ENCODE measurements at places on chromosomes 6 and 20.

- DNase-seq = no peak
These were observed 168.3 kb upstream of the SPACA1 start for GRCh38 chr6:87879132-87879861.

- DNase-seq = no peak
These were observed 790.1 kb downstream of the TENT5A start for GRCh38 chr6:80962382-80962781.

DNA sequence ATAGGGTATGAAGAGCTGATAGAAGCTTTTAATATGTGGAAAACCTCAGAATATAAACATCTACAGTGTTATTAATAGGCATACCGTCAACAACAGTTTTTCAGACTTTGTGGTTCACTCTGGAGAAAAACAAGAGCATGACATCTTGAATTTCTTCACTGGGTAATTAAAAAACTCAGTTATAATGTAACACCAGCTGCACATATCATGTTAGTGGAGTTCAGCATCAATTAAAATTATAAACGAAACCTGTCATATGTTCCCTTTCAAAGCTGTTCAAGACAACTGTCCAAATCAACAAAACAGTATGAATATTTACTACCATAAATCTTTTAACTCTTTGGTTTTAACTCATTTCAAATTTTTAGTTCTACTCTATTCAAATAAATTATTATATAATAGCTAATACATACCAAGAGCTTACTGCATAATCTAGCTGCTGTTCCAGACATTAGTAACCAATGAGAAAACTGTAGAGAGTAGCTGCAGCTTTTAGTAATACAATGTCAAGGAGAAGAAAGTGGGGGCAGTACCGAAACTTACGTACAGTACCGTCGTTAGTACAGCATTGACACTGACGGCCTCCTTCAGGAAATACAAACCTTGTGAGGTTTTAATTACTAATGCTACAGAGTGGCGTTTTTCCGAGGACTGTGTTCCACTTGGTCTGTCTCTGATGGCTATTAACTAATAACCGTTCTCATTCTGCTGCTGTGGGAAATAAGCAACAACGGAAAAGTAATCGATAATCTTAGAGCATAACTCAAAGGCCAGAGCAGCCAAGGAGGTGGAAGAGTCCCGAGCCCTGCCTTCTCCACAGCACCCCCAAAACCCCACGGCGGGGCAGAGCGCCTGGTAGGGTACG is 532 bp upstream of the PM20D2 start:
- no peak for DNase-seq

DNA sequence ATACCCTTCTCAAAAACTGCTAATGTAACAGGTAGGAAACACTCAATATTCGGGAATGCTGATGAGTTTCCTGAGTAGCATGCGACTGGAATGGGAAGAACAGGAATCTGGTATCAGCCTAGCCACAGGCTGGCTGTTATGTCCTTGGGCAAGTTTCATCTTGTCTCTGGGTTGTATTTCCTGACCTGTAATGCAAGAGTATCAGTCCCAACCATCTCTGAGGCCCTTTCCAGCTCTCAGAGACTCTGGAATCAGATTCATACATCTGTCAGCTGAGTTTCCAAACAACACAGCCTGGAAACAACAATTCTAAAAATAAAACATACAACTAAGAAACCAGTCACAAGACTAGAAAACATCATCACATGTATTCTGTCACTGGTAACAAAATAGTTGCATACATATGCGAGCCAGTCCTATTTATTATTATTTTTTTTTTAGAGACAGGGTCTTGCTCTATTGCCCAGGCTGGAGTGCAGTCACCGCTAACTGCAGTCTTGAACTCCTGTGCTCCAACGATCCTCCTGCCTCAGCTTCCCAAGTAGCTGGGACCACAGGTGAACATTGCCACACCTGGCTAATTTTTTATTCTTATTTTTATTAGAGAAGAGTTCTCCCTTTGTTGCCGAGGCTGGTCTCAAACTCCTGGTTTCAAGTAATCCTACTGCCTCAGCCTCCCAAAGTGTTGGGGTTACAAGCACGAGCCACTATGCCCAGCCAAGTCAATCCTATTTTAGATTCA is 16.7 kb upstream of the TFAP2A start:
- DNase-seq = no peak

DNA sequence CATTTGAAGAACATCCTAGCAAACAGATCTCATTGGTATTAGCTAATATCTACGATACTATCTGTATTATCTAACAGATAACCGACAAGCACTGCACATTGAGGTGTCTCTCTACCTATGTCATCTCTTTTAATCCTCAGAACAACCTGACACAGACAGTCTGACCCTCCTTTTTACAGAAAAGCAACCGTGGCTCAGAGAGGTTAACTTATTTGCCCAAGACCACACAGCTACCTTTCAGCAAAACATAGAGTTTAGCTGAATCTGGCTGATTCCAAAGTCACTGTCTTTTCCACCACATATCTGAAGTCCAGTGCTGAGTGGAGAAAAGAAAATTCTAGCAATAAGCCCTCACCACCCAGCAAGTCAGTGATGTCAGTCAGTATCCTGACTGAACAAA is 358.7 kb upstream of the JARID2 start:
- no peak for DNase-seq

- DNase-seq = peak; percentile 64
These were observed 120.8 kb downstream of the OR2B2 start for GRCh38 chr6:27791182-27791943.

DNA sequence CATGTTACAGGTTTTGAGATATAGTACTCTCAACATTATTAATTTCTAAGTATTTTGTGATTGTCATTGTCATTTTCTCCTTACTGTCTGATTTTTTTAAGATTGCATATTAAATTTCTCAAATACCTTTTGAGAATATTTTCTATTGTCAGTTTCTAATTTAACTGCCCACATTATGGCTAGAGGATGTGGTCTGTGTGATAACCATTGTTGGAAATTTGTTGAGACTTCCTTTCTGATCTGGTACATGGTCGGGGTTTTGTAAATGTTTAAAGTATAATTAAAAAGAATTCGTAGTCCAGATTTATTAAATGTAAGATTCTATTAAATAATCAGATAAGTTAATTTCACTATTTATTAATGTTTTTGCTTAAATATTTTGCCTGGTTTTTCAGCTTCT is 60.1 kb downstream of the SLX4IP start:
- DNase-seq = no peak

DNA sequence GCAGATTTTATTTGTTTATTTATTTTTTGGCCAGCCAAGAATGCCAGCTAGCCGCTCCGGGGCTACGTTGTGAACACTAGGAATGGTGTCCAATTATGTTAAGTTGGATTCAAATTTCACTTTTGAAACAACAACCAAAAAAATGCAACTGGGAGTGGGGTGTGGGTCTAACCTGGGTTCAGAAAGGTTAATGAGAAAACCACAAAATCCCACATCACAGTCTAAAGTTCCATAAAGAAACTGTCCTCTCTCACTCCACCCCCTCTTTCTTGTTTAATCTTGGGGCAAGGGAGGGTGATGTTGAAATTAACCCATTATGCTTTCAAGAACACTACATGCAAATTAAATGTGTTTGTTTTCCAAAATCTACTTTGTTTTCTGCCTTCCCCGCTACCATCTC is 77.2 kb downstream of the LINC00237 start:
- no peak for DNase-seq

DNA sequence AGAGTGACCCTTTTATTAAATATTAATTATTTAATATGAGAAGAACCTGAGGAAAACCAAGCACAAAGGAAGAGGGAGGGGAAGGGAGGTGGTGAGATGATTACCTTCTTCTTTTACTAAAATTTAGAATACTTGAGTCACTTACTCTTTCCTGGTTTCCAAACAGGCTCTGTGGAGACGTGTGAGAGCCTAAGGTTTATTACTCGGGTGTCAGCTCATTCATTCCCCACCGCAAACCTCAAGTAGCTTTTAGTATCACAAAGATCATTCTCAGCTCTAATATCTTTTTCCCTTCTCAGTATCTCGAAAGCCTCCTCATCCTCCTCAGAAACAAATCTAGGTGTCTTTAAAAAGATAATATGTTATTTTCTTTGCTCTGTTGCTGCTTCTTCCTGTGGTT is 497.2 kb upstream of the JARID2 start:
- no peak for DNase-seq

DNA sequence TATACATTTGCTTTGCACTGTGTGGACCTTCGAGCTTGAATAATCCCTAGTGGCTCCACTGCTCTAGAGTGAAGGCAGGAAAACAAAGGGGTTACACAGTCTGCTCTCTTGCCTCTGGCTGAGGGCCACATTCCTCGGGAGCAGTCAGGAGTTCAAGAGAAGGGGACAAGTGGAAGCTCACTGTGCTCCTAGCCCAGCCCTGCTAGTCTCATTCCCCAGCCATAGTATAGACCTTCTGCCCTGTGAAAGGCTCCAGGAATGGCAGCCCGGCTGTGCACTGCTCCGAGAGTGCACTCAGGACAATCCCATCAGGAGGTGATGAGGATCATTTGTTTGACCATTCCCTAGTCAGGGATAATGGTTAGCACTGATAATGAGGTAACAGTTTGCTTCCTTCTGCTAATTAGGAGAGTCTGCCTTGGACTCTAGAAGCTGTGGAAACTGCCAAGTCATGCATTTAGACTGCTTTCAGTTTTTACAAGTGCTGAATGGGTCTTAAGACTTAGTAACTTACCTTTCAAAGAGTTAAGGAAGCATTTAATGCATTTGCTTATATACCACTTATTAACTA is 8.5 kb downstream of the IYD start:
- no peak for DNase-seq

DNA sequence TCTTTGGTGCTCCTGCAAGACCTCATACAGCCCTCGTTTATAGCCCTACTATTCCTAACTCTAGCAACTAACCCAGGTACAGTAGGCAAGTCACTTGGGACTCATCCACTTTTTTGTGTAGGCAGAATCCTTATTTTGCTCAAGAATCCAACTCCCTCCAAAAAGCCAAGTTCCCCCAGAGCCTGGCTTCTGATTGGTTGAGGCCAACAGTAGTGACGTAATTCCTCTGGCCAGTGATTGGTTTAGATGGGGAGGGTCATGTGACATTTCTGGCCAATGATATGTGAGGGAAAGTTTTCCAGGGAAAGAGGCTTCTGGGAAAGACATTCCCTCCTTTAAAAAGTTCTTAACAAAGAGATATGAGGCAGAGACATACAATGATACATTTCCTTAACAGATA is 32.1 kb downstream of the KIAA1755 start:
- no peak for DNase-seq

Data from activated T-cell treated with anti-CD3 and anti-CD28 coated beads, Interleukin-2, amount 50 U/mL, for 24 hours (primary cell).